Stimulated activated CD8-positive, alpha-beta memory T cell treated with anti-CD3 and anti-CD28 coated beads, Interleukin-4, amount 100 ng/mL, for 1 hour (primary cell): ENCODE measurements at places on chromosomes 2 and 18.

DNA sequence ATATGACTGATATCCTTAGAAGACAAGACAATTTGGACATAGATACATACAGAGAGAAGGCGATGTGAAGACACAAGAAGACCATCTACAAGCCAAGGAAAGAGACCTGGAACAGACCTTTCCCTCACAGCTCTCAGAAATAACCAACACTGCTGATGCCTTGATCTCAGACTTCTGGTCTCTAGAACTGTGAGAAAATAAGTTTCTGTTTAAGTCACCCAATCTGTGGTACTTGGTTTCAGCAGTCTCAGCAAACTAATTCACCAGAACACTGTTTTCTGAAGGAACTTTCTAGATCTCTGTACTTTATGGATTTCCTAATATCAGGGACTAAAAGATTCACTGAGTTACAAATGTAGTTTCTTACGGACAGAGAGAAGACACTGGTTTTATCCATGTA lies 58.8 kb downstream of the NAB1 start:
- no peak for DNase-seq

GRCh38 chr18:36769172-36769571 lies 59.6 kb downstream of the TPGS2 start:
- no peak for DNase-seq

DNA sequence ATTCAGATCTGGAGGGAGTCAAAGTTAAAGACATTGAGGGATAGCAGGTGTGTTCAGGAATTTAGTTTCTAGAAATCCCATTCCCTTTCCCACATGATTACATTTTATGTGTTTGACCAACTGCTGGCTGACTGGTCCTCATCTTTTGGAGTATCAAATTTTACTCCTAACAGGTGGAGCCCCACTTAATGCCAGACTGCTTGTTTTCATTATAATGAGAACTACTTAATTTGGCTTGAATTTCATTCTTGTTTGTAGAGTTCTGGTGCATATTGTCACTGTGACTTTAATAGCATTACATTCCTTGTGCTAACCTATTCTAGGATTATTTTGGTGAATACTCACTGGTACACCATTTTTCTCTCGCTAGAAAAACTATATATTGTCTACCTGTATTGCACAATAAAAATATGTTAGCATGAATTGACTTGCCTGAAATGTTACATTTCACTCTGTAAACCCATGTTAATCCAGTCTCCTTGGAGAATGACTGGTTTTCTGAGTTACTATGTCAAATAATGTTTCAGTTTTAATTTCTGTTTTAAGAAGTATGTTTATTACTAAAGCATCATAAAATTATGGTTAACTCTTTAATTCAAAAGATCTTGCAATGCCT lies 98.2 kb downstream of the TANC1 start:
- no peak for DNase-seq

- peak; percentile 73 for DNase-seq
These were observed 27.0 kb upstream of the CASP8 start for GRCh38 chr2:201233192-201233811.

GRCh38 chr2:203673933-203674332 lies 32.5 kb upstream of the CD28 start:
- DNase-seq = no peak

DNA sequence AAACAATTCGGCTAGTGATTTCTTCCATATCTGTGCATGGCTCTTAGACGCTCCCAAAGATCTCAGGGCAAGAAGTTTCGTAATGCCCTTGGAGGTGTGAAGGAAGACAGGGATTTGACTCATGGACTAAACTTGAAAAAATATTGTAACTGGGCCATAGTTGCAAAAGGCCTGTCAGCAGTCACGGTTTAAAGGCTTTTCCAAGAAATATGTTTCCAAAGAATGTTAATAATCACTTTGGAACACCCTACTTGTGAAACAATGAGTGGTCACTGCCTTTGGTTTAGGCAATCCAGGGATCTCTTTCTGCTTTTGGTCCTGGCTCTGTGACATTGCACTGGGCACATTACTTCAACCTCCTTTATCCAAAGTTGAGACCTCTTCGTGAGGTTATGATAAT lies 102.5 kb upstream of the RASGRP3 start:
- DNase-seq = no peak

GRCh38 chr2:102622646-102623045 lies 3.3 kb downstream of the SLC9A2 start:
- no peak for DNase-seq

- DNase-seq = no peak
These were observed 565.4 kb downstream of the IRS1 start for GRCh38 chr2:226234187-226234586.

- no peak for DNase-seq
These were observed 308.5 kb downstream of the GBX2 start for GRCh38 chr2:235859651-235860050.

DNA sequence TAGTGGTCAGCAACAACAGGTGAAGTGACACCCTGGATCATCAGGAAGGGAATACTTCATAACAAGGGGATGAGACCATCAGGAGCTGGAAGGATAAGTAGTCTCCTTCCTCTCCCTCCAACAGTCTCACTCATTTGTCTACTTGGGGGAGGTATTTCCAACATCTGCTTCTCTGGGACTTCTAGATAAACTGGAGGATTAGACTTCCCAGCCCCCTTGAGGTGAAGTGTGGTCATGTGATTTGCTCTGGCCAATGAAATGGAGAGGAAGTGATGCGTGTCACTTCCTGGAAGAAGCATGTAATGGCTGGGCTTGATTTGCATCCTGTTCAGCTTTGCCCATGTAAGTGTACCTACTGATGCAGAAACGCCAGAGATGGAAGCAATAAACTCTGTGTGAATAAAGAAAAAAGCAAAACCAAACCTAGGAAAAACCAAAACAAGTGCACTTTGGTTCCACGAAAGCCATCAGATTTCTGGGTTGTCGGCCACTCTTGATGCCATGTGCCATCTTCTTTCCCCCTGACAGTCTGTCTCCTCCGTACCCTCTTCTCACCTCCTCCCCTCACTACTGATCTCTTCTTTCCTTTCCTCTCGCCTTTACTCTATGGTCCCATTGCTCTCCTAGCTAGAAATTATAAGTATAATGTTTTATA lies 76.1 kb upstream of the DNMT3A start:
- no peak for DNase-seq

- DNase-seq = no peak
These were observed 24.9 kb upstream of the COL3A1 start for GRCh38 chr2:188949046-188949818.

- DNase-seq = no peak
These were observed 120.3 kb downstream of the PLA2R1 start for GRCh38 chr2:159942146-159942545.

GRCh38 chr2:121902171-121902591 lies 146.7 kb downstream of the TSN start:
- no peak for DNase-seq

- peak; percentile 42 for DNase-seq
These were observed at the start of gene TGIF1 for GRCh38 chr18:3450012-3450798. Gene TGIF1 (plus strand): TSS chr18:3450172. CDS start chr18:3450490, 318 bp downstream.

DNA sequence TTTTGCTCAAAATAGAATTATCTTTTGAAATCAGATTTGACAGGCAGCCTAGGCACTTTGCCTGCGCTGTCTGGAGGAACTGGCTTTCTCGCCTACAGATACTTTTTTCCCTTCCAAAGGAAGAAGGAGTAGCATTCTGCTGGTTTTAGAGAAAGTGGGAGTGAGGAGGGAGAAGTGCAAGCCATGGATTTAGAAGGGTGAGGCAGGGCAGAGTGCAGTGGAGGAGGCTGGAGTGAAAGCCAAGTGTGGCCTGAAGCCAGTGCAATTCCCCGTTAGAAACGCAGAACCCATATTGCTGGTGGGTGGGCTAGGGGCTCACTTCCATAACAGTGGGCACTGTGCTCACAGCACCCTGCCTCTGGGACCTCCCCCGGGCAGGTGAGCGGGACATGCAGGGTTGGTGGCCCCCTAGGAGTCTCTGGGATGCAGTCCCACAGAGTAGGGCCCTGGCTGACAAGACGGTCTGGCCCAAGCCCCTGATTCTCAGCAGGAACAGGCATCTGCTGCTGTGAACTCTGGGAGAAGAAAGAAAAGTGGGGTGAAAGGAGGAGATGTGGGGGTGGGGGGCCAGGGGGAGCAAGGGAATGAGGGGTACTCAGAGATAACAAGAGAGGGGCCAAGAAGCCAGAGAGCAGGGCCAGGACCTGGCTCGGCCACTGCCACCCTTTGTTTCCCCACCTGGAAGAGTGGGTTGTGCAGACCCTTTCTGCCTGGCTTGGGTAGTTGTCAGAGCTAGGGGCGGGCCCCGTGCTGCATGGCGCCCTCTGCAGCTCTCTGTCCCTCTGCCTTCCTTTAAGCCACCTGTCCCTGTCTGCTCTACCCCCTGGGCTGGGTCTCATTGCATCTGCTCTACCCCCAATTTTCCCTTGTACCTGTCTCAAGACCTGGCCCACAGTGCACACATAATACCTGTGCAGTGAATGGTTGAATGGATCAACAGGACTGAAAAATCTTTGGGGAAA lies 273.5 kb upstream of the HS6ST1 start:
- no peak for DNase-seq
